H9 (cell line): ENCODE measurements at places on chromosomes 5 and 9.

DNA sequence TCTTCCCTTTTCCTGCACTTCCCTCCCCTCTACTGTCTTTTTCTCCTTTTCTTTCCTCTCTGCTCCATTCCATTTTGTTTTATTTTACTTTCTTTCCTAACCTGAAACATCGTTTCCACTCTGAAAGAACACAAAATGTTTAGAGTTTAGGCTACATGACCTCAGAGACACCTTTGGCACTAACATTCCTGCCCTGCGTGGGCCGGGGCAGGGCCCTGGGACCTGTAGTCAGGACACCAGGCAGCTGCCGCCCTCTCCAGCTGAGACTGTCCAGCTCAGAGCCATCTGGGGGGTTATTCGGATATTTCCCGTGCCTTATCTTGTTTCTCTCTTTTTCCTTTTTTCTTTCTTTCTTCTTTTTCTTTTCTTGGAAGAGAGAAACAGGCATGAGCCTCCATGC lies 58.3 kb upstream of the ERCC6L2 start:
- no peak overlapping the region for H3K4me3 ChIP-seq
- H3K4me1 ChIP-seq, result peaks cover 2% of the 10 kb centered on the region; the same call in 1 of the 2 replicates
- no peaks in the 10 kb centered on the region for H3K27me3 ChIP-seq

DNA sequence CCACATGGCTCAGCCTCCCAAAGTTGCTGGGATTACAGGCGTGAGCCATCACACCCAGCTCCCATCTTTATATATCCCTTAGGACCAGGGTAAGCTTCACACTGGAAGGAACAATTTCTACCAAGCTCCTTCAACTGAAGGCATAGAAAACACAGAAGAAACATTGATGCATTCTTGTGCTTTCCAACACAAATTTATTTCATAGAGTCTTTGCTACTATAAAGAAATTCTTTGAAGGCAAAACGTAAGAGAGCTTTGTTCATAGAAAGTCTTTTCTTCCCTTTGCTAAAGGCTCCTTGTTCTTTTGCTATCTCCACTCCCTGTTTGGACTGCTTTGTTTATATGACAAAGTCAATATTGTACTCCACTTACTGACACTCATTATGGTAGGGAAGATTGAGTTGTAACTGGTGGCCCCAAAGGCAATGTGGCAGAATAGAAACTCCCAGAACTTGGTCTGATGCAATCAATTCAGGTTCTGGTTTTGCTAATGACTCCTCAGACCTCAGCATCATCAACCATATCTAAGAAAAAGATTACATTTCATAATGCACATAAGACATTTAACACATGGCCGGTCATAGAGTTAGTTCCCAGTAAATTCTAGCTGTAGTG lies 97.4 kb upstream of the CLINT1 start:
- H3K4me1 ChIP-seq, result no peaks in the 10 kb centered on the region; the same call in 1 of the 2 replicates
- no peaks in the 10 kb centered on the region for H3K27me3 ChIP-seq
- no peaks in the 10 kb centered on the region for H3K36me3 ChIP-seq
- H3K4me3 ChIP-seq, result no peak overlapping the region
- DNase-seq, result no peak

- no peaks in the 10 kb centered on the region for H3K27me3 ChIP-seq
- H3K4me1 ChIP-seq, result no peaks in the 10 kb centered on the region
- no peak overlapping the region for H3K27ac ChIP-seq
- DNase-seq, result no peak
These were observed 1985.5 kb upstream of the CDH6 start for GRCh38 chr5:29208024-29208423.

DNA sequence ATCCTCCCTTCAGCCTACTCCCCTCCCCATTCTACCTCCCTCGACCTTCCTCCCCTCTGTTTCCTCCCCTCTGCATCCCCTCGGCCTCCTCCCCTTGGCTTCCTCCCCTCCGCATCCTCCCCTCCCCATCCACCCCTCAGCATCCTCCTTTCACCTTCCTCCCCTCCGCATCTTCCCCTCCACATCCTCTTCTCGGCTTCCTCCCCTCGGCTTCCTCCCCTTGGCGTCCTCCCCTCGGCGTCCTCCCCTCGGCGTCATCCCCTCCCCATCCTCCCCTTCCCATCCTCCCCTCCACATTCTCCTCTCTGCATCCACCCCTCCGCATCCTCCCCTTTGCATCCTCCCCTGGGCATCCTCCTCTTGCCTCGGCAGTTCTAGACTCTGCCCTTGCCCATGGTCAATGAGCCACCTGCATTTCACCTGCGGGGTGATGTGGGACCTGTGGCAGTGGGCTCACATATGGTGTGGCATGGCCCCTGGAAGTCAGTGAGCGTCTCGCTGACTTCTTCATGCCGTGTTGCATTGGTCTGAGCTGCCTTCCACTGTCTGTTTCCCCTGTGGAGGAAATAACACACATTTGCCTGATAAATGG lies 113.0 kb downstream of the WNK2 start:
- H3K27ac ChIP-seq, result no peak overlapping the region
- no peak for DNase-seq

GRCh38 chr9:5044160-5044559 lies 59.1 kb downstream of the JAK2 start:
- no peaks in the 10 kb centered on the region for H3K4me1 ChIP-seq
- H3K27ac ChIP-seq, result no peak overlapping the region
- DNase-seq, result no peak
- H3K27me3 ChIP-seq, result no peaks in the 10 kb centered on the region
- H3K4me3 ChIP-seq, result no peak overlapping the region
- peaks cover 7% of the 10 kb centered on the region for H3K36me3 ChIP-seq
